ENCODE measurements at places on chromosomes 12 and 14. TPM values are rescaled to one million over a fixed set of nuclear protein-coding genes. Genes with fewer than 3 reads are reported as not detected.
A peak's percentile ranks its signal among the peaks of the same experiment; 100 is the strongest.

DNA sequence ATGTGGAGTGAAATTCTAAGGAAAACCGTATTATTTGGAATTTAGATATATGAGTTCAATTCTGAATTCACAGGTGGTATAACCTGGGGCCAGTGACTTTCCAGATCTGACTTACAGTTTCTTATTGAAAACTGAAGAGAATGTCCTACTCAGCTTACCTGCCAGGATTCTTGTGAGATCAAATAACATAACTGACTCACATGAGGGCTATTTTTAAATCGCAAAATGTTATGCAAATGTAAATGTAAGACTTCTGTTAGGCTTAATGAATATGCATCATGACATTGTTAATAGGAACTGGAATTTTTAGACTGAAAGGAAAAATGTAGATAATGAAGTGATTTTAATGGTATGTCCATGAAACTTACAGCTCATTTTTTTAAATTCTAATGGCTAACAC lies 1142.1 kb downstream of the FLRT2 start:
- no peak overlapping the region for H3K4me3 ChIP-seq
- DNase-seq, result no peak
- no peaks in the 10 kb centered on the region for H3K36me3 ChIP-seq
- no peaks in the 10 kb centered on the region for H3K27me3 ChIP-seq

Gene IFNG-AS1
- not detected for total RNA-seq

DNA sequence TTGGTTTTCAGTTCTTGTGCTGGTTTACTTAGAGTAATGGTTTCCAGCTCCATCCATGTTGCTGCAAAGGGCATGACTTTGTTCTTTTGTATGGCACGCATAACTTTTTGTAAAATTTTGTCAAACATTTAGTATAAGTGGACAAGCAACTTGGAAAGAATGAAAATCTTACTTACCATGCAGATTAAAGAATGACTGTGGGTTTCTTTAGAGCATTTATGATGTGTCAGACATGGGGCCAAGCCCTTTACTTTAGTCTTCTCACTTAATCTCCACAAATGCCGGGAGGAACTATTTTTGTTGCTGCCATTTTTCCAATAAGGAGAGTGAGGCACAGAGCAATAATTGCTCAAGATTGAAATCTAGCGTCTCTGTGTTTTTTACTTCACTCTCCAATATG lies 652.5 kb upstream of the TBX3 start:
- no peak overlapping the region for H3K4me3 ChIP-seq
- H3K27me3 ChIP-seq, result peaks cover 30% of the 10 kb centered on the region
- no peak overlapping the region for H3K27ac ChIP-seq
- no peaks in the 10 kb centered on the region for H3K36me3 ChIP-seq
- H3K4me1 ChIP-seq, result no peaks in the 10 kb centered on the region

Gene IAPP
- total RNA-seq, result not detected

DNA sequence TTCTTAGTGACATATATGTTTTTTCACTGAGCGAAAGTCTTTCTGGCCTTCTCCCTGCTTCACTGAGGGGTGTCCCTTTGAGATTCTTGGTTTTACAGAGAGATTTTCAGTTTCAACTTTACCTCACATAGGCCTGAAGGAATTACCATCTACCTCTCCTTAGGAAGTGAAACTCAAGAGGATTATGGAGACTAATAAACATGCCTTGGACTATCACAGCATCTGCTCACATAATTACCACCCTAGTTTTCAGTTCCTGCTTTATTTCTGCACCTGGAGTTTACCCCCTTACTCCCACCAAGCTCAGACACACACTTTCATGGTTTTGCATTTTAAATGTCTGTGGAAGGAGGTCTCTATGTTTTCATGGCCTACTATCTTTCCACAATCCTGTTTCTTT lies 118.3 kb upstream of the SCAF11 start:
- no peak overlapping the region for H3K4me3 ChIP-seq
- H3K27me3 ChIP-seq, result no peaks in the 10 kb centered on the region
- DNase-seq, result no peak
- H3K27ac ChIP-seq, result no peak overlapping the region
- H3K4me1 ChIP-seq, result peaks cover 4% of the 10 kb centered on the region

- H3K36me3 ChIP-seq, result no peaks in the 10 kb centered on the region
Observed at GRCh38 chr14:91399868-91400640, 17.6 kb downstream of the CCDC88C start.

DNA sequence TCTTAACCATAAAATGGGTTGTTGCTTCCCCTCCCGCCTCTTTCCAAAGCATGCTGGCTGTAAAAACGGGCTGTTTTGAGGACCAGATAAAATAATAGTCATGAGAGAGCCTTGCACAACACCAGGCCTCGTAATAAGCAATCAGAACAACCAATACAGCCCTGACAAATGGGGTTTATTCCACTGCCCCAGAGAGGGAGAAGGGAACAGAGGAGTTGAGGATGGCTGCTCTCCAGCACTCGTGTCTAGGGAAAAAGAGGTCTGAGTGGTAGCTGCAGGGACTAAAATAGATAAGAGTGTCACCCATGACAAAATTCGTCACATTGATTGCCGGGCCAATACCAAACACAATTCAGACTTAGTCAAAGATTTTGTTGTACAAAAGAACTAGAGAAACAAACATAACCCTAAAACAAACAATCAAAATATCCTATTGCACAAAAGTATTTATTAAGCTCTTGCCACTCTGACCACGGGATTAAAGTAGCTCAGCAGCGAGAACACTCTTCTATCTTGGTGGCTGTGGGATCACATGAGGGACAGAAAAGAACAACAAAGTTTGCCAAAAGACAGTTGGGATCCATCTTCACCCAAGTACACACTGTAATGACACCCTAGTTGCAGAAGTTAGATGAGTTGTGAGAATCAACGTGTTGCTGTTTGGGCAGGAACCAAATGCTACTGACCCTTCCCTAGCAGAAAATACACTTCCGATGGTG lies 188.0 kb downstream of the FOXN3 start:
- DNase-seq, result no peak
- H3K27ac ChIP-seq, result no peak overlapping the region
- H3K27me3 ChIP-seq, result no peaks in the 10 kb centered on the region
- H3K4me3 ChIP-seq, result no peak overlapping the region

DNA sequence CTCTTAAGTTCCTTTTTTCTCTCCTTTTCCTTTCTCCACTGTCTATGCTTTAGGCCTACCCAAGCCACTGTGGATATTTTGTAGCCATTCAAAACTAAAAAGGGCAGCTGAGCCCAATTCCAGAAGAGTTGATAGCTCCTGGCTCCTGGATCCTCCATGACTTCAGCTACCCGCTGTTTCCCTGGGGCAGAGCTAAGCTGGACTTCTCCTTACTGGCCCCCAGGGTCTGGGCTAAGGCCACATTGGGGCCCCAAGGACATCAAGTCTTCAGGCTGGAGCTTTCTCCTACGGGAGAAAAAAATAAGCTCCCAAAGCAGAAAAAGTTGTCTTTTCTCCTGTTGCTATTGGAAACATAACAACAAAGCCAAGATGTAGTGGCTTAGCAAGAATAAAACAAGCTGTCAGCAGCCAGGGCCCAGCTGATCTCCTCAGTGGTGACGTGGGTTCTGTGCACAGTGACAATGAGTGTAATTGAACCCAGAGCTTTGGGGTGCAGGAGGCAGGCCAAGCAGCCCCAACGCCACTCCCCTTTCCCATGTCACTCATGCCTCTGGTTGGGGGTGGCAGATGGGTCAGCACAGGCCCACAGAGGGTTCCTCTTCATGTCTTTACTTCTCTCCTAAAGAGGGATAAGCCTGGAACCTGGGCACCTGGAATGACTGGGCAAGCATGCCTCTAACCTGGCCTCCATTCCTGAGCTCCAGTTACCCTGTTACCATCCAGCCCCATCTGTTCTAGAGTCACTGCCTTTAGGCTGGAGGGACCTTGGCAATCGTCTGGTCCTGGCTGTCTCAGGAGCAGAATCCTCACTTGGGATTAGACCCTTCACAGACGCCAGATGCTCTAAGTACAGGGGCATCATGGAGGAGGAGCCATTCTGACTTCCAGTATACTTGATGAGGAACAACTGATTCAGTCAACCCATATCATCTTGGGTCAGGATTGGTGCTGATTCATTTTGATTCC lies 171.2 kb downstream of the ZFP36L1 start:
- peaks cover 18% of the 10 kb centered on the region for H3K36me3 ChIP-seq
- DNase-seq, result no peak
- H3K4me3 ChIP-seq, result no peak overlapping the region
- H3K4me1 ChIP-seq, result peaks cover 14% of the 10 kb centered on the region
- H3K27ac ChIP-seq, result no peak overlapping the region

Gene PLD4
- total RNA-seq, result 0.05 TPM

DNA sequence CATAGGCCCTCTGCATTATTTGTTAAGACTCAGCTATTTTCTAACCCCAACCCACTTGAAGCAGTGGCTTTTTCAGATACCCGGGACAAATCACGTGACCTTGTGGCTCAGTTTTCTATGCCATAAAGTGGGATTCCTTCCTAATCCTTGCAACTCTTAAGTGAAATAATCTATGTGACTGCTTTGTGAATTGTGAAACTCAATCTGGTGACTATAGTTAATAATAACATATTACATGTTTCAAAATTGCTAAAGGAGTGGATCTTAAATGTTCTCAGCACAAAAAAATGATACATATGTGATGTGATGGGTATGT lies 17.3 kb downstream of the EML1 start:
- no peak overlapping the region for H3K4me3 ChIP-seq
- H3K36me3 ChIP-seq, result no peaks in the 10 kb centered on the region
- H3K27me3 ChIP-seq, result no peaks in the 10 kb centered on the region

Gene CLEC6A
- not detected for total RNA-seq

DNA sequence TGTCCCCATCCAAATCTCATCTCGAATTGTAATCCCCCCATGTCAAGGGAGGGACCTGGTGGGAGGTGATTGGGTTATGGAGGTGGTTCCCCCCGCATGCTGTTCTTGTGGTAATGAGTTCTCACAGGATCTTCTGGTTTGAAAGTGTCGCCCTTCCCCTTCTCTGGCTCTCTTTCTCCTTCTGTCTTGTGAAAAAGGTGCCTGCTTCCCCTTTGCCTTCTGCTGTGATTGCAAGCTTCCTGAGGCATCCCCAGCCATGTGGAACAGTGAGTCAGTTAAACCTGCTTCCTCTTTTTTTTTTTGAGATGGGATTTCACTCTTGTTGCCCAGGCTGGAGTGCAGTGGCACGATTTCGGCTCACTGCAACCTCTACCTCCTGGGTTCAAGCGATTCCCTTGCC lies 104.0 kb downstream of the CCDC91 start:
- no peak for DNase-seq
- no peak overlapping the region for H3K4me3 ChIP-seq
- peaks cover 13% of the 10 kb centered on the region for H3K36me3 ChIP-seq
- H3K27ac ChIP-seq, result peak overlapping the region; percentile 84
- H3K27me3 ChIP-seq, result no peaks in the 10 kb centered on the region

DNA sequence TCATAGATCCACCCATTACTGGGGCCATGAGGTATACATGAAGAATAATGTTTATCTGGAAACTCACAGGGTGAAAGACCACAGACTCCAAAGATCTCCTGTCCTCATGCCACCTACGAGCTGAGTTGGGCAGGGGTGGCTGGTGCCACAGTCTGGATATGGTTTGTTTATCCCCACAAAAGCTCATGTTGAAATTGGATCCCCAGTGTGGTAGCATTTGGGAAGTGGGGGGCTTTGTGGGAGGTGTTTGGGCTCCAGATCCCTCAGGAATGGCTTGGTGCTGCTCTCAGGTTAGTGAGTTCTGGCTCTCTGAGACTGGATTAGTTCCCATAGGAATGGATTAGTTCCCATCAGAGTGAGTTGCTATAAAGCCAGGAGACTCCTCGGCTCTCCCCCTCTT lies 192.3 kb upstream of the FSCB start:
- no peaks in the 10 kb centered on the region for H3K4me1 ChIP-seq
- peaks cover 2% of the 10 kb centered on the region for H3K36me3 ChIP-seq
- DNase-seq, result no peak
- no peak overlapping the region for H3K4me3 ChIP-seq

DNA sequence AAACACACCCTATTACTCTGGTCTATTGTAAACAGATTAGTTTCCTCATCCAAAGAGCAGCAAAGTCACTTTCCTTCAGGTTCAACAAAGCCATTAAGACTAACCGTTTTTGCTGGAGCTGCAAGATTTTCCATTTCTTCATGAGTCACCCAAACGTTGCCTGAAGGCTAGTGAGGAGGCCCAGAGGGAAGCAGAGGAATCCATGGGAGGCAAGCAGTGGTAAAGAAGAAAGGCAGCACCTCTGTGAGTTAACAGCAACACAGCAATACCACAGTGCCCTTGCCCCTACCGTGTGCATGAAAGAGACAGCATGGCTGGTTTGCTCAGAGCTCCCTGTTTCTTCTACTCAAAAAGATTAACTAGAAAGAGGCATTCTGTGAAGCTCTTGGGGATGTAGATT lies 206.3 kb downstream of the ACSS3 start:
- DNase-seq, result no peak
- H3K4me3 ChIP-seq, result no peak overlapping the region
- H3K4me1 ChIP-seq, result no peaks in the 10 kb centered on the region

Gene TAS2R42
- total RNA-seq, result not detected

GRCh38 chr12:10136637-10137205 lies 6.7 kb upstream of the CLEC7A start:
- no peaks in the 10 kb centered on the region for H3K4me1 ChIP-seq
- H3K4me3 ChIP-seq, result no peak overlapping the region
- H3K27ac ChIP-seq, result no peak overlapping the region
- no peaks in the 10 kb centered on the region for H3K36me3 ChIP-seq
- DNase-seq, result no peak

DNA sequence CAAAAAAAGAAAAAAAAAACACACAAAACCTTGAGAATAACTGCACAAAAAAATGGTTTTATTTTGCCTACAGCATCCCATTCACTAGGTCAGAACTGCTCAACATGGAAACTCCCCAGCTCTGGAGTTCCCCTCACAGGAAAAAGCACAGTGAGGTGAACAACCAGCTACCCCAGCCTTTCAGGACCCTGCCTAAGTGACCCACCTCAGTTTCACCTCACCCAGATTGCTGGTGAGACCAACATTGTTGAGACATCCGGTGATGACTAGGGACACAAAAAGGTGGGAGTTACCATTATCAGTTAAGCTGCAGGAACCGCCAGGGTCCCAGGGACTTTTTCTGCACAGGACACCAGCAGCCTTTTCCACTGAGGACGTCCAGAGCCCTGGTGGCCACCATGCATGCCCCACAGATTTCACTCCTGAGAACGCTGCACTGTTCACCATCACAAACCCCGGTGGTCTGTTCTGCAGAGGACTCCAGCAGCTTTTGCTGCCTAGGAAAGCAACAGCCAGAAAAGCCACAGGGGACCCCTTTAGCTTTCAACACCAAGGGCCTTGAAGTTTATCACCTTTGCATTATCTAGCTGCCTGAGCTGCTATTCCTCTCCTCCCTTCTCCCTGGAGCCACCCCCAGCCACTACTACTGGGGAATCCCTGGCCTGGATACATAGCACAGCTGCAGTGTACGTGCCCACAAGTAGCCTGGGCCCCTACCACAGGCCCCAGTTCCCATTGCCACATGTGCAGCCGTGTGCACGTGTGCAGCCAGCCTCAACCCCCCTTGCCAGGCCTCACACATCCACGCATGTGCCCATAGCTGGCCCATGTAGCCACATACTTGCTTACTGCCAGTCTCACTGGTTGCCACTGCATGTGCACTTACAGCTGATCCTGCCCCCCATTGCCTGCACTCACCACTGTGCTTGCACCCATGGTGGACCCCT lies 62.5 kb upstream of the FAR2 start:
- no peaks in the 10 kb centered on the region for H3K4me1 ChIP-seq
- H3K4me3 ChIP-seq, result no peak overlapping the region
- H3K36me3 ChIP-seq, result no peaks in the 10 kb centered on the region
- no peaks in the 10 kb centered on the region for H3K27me3 ChIP-seq

Gene SNAPC1
- total RNA-seq, result 5.2 TPM

Gene KRT74
- total RNA-seq, result not detected

GRCh38 chr14:73477618-73478266 lies 13.0 kb upstream of the RIOX1 start:
- no peaks in the 10 kb centered on the region for H3K27me3 ChIP-seq
- H3K4me1 ChIP-seq, result peaks cover 4% of the 10 kb centered on the region
- no peak overlapping the region for H3K4me3 ChIP-seq
- H3K36me3 ChIP-seq, result no peaks in the 10 kb centered on the region
- DNase-seq, result no peak
- H3K27ac ChIP-seq, result no peak overlapping the region

Gene SMCO2
- total RNA-seq, result 1.6 TPM

Gene KCNK13
- not detected for total RNA-seq
